Stimulated activated CD8-positive, alpha-beta memory T cell treated with anti-CD3 and anti-CD28 coated beads, Interleukin-12 subunit alpha, Interleukin-12 subunit beta, amount 100 ng/mL, for 1 hour (primary cell): ENCODE measurements at places on chromosomes 3 and 15.

GRCh38 chr3:4220065-4220464, 83.1 kb upstream of the SETMAR start:
- DNase-seq = no peak

DNA sequence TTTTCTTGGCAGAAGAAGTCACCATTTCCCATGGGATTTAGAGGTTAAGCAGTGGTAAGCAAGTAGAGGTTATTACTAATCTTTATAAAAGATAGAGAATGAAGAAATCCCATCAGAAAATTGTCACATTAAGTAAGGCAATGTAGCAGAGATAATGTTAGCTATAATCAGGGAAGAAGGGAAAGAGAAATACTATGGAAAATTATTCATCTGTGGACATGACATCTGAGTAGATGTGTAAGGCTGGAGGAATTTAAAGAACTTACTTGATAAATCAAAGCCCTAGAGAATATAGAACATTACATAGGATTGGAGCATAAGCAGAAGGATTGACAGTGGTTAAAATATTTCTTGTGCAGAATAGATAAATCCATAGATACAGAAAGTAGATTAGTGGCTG, 553.1 kb upstream of the CBLB start:
- DNase-seq = no peak

DNA sequence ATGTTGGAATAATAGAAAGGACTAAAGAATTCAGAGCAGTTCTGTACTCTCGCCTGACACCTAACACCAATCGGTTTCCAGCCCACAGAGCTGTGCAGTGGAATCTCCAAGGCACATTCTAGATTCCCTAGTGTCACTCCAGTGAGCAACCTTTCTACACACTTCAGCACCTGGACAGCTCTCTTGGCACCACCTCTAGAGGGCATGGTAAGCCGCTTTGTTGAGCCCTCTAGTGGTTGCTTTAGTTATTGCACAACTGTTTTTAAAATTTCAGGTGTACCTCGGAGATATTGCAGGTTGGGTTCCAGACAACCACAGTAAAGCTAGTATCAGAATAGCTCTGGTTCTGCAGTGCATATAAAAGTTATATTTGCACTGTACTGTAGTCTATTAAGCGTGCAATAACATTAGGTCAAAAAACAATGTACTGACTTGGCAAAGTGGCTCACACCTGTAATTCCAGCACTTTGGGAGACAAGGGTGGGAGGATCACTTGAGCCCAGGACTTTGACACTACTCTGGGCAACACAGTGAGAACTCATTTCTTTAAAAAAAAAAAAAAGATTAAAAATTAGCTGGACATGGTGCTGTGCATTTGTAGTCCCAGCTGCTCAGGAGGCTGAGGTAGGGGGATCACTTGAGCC, 26.5 kb upstream of the ERC2 start:
- peak; percentile 50 for DNase-seq

DNA sequence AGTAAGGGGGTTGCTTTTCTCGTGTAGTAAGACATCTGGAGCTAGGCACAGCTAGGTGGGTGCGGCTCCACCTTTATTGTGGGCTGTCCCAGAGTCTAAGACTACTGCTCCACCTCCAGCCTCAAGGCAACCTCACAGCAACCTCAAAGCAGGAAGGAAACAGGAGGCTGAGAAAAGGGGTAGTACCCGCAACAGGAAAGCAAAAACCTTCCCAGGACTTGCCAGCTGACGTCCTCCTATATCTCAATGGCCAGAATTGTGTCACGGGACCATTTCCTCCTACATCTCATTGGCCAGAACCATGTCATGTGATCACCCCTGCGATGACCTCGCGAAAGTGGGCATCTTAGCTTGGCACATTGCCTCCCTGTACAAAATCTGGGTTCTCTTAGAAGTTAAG, 4.3 kb upstream of the GPR160 start:
- peak; percentile 17 for DNase-seq

GRCh38 chr15:39908186-39908585, 11.9 kb downstream of the GPR176 start:
- no peak for DNase-seq

DNA sequence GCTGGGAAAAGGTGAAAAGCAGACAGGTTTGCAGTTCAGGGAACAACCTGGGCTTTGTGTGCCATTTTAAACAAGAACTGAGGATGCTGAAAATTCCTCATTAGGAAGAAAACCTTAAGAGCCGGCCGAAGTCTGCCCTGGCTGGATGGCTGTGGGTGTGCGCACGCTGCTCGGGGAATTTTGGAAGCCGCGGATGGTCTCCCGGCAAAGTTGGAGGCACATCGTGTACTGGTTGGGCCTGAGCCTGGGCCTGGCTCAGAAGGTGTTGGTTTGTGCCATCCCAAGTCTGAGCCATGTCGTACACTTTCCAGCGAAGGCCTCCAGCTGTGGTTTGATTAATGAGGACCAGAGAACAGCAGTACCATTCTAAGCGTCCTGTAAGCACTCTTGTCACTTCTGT, 188.2 kb downstream of the ATP10A start:
- no peak for DNase-seq
